H4 (cell line): ENCODE measurements at places on chromosomes 2 and 18. TPM values are rescaled to one million over a fixed set of nuclear protein-coding genes. Genes with fewer than 3 reads are reported as not detected.

DNA sequence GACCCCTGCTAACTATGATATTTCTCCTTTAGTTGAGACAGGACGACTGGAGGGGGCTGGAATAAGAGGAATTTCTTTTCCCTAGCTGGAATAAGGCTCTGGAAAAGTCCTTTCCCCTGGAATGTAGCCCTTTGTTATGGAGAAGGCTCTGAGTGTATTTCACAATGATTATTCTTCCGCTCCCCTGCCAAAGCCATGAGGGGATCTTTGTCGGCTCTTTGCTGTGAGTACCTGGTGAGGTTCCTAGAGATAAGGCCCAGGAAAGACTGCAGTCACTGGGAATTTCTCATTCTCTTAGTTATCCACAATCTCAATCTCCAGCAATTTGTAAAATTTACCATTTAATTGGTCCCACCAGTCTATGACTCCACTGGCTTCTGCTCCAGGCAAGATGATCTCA lies 340.2 kb upstream of the HNRNPA3 start:
- DNase-seq, result no peak

GRCh38 chr2:45207101-45207500 lies 197.8 kb upstream of the SIX2 start:
- DNase-seq, result no peak

- DNase-seq, result peak; percentile 36
Observed at GRCh38 chr18:51537487-51537886, 340.0 kb upstream of the MEX3C start.

GRCh38 chr2:9232886-9233285 lies 26.3 kb downstream of the ASAP2 start:
- DNase-seq, result no peak

DNA sequence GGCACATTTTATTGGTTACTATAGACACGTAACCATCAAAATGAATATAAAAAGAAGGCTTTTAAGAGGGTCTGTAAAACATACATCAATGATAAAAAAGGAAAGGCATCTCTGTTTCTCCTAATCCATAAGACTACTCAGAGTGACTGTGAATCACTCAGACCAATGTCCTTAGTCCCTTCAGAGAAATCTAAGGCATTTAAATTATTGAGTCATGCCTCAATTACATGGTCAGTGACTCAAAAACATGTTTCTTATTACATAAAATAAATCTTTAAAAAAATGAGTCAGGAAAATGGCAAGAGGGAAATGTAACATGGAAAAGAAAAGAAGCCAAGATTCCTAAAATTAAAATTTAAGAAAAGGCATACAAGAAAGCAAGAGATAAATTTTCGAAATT lies 146.6 kb downstream of the ERBB4 start:
- no peak for DNase-seq

DNA sequence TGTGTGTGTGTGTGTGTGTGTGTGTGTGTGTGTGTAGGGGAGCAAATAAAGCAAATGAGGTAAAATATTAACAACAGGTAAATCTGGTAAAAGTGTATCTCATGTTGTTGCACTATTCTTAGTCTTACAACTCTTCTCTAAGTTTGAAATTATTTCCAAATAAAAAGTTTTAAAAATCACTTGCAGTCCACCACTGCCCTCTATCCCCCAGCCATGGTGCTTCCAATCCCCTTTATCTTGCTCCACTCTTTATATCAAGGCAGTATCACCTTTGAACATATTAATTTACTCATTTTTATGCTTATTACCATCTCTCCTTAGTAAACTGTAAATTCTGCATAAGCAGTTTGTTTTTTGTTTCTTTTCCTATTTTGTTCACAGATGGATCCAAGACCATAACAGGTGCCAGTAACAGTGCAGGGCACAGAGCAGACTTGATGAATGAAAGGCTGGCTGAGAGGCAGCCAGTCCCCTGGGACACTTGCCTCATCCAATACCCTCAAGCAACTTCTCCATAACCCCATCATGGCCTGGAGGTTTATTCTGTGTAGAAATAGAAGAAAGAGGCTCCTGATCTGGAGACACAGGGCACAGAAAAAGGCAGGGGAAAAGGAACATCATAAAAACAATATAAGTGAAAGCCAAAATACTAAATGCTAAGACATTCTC lies 67.6 kb downstream of the LDAH start:
- no peak for DNase-seq

- no peak for DNase-seq
Observed at GRCh38 chr2:66683599-66683998, 248.7 kb downstream of the MEIS1 start.

DNA sequence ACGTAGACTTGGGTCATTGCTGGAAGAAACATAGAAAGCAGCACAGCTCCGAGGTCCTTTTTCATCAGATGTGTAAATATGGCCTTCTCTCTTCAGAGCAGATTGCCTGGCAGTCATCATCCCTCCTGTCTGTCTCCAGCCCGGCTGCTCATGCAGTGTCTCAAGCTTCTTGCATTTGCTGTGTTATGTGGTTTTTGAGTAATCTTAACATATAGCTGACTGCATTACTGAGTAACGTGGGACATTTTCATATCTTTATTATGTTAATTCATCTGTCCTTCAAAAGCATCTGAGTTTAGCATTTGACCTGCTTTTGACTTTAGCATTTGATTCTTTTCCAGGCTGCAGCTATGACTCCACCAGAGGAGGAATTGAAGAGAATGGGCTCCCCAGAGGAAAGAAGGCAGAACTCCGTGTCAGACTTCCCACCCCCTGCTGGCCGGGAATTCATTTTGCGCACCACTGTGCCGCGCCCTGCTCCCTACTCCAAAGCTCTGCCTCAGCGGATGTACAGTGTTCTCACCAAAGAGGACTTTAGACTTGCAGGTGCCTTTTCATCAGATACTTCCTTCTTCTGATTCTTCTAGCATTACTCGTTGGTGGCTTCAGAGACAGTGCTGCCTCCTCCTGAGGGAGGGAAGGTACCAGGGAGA lies 116.2 kb downstream of the RAB3GAP1 start:
- DNase-seq, result no peak

DNA sequence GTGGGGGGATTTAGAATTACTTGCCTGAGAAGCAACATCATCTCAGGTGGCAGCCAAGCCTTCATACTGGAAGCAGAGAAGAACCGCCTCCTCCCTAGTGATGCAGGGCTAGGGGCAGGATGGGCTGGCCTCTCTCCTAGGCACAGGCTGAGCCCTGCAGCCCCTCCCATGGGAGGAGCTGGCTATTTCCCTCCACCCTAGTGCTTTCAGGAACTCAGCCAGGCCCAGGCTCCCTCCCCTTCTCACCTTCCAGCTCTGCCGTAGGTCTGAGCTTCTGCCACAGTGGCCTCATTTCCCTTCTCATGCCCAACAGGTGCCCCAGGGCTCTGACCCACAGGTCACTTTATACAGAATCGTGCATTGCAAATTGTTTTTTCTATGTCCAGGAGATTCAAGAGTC lies 31.0 kb downstream of the CENPA start:
- no peak for DNase-seq

GRCh38 chr2:232028631-232029030 lies 67.1 kb downstream of the DIS3L2 start:
- DNase-seq, result no peak

GRCh38 chr18:5298156-5298852 lies 2.8 kb upstream of the ZBTB14 start:
- no peak for DNase-seq

- no peak for DNase-seq
Observed at GRCh38 chr2:137238065-137238464, 472.7 kb downstream of the THSD7B start.

DNA sequence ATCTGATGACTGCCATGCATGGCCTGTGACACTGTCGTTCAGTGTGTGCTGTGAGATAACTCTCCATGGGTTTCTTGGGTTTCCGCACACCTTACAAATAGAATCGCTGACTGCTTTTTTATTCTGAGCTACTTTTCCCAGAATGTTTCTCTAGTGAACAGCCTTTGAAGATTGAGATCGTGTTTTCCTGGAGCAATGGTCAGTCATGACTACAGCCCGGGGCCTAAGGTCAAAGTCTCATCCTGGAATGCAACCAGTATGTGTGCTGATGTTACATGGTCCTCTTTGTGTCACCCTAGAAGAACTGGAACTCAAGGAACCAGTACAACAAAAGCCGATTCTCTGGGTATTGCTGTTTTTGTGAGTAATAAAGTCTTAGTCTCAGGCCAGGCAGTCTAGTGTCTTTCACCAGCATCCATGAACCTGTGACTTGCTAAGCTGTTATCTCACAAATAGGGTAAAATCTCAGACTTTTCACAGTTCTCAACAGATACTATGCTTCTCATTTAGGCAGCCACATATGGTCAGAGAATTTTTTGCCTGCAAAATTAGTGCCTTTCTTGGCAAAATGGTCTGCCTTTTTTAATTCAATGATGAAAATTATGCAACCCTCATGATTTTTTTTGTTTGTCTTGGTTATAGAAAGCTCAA lies 124.9 kb upstream of the PIEZO2 start:
- DNase-seq, result no peak

DNA sequence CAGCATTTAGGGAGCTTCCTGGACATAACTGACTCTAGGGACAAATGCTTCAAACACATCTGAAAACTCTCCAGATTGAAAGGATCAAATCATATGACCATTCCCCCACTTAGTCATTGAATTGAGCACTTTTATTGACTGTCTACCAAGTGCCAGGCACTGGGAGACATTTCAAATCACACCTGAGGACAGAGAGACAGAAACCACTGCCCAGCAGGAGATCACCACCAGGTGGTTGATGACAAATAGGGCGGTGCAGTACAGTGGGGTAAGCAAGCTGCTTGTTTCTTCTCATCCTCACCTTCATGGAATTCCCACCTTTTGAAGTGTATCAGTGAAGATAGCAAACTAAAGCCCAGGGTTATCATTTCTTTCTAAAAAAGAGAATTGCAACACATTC lies 19.0 kb upstream of the CXCR4 start:
- DNase-seq, result no peak

DNA sequence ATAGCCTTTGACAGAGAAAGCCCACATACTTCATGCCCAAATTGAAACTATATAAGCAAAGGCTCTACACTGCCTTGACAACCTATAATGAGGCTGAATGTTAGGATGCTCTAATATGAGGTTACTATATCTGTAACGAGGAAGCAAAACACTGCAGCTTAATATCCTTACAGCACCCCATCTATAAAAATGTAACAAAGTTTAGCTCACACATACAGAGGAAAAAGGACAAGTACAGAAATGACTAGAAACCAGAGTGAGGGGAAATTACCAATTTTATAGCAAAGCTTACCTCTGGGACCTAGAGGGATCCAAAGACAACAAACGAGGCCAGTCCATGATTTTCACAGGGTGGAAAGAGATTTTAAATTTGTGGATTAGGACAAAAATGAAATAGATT lies 138.5 kb downstream of the COL4A4 start:
- DNase-seq, result no peak

- peak; percentile 21 for DNase-seq
Observed at GRCh38 chr2:234451852-234452625, 44.8 kb downstream of the ARL4C start.

DNA sequence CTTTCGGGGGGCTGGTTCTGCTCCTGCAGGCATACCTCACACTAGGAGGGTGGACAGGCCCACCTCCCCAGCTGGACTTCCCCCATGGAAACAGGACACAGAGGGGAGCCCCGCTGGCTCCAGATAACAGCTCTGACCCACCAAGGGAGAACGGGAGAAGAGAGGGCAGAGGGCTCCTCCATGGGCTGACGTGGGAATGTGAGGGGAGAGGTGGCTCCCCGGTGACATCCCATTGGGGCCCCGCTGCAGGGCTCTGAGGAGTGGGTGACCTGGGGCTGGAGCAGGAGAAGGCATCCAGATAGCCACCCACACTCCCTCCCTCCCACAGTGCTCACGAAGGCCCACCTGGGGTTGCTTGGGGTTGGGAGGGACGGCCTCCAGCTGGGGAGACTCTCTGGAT lies 45.9 kb downstream of the FBLN7 start:
- DNase-seq, result no peak

GRCh38 chr2:132824716-132825115 lies 154.7 kb upstream of the LYPD1 start:
- DNase-seq, result peak; percentile 15

DNA sequence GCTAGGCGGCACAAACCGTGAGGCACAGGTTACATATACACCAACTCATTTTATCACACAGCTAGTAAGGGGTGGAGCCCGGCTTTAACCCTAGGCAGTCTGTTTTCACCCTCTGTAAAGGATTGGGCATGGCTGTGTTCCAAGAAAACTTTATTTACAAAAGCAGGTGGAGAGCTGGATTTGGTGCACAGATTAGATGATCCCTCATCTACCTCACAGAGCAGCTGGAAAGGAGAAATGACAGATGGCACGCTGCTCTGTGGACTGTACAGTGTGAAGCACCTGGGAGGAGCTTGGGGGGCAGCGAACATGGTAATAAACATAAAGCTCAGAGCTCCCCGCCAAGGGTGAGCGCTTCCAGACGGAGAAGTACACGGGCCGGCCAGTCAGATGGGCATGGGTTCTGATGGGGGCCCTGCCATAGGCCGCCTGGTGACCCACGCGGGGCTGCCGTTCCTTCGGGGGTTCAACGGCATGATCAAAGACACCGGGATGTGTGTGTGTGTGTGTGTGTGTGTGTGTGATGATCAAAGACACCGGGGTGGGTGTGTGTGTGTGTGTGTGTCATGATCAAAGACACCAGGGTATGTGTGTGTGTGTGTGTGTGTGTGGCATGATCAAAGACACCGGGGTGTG lies 862 bp upstream of the TMEM177 start:
- DNase-seq, result no peak

GRCh38 chr2:134712299-134712698 lies 6.5 kb downstream of the TMEM163 start:
- no peak for DNase-seq

- DNase-seq, result no peak
Observed at GRCh38 chr2:152395103-152395502, 60.1 kb downstream of the FMNL2 start.

DNA sequence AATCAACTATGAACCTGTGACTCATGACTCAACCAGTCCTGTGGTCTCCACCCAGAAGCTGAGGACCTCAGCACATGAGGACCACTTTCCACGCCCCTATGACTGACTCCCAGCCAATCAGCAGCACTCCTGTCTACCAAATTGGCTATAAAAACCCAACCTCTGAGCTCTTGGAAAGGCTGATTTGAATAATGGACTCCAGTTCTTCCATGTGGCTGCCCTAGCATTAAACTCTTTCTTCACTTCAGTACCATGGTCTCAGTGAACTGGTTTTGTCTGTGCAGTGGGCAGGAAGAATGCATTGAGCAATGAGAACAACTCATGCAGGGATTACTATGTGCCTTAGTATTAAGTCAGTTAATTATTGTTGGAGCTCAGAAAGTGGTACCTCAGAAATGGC lies 78.3 kb downstream of the CMPK2 start:
- DNase-seq, result no peak

DNA sequence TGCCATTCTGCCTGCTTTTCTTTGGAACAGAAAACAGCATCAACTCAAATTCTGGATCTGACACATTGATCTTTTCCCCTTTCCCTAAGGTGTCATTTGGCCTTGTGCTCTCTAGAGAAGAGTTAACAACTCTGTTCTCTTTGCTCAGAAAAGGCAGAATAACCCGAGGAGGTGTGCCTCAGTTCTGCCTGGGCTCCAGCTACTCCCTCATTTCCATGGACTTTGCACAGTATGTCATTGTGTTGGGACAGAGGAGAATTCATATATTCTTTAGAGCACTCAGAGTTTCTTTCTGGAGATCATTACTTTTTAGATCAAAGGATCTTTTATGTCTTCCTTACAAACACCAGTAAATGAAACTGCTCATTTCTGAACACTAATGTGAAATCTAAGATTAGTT lies 249.1 kb downstream of the PHLPP1 start:
- no peak for DNase-seq

The HOXD8 gene
- total RNA-seq, result not detected in 2 replicates

The ZNF521 gene
- total RNA-seq, result 6.8 and 8.2 TPM in 2 replicates

The DIPK1C gene
- 1.6 TPM in 1 of 2 replicates, not detected in the other for total RNA-seq

The SP5 gene
- not detected in 2 replicates for total RNA-seq

The ESPNL gene
- total RNA-seq, result not detected in 2 replicates

The PLGLB1 gene
- total RNA-seq, result 0.87 and 2.1 TPM in 2 replicates

The TCF7L1 gene
- total RNA-seq, result 0.17 TPM in 1 of 2 replicates, not detected in the other

The GKN1 gene
- not detected in 2 replicates for total RNA-seq
